ENCODE measurements at places on chromosomes 11 and 22. TPM values are rescaled to one million over a fixed set of nuclear protein-coding genes. Genes with fewer than 3 reads are reported as not detected.

BACE1 gene
- total RNA-seq: 27.7 TPM

ANO3 gene
- total RNA-seq: 1.7 TPM

- H3K27me3 ChIP-seq: no peaks in the 10 kb centered on the region
- H3K27ac ChIP-seq: no peak overlapping the region
- no peak for DNase-seq
- no peaks in the 10 kb centered on the region for H3K36me3 ChIP-seq
These were observed 40.4 kb downstream of the ETS1 start for GRCh38 chr11:128546916-128547315.

IGSF9B gene
- total RNA-seq: 2.1 TPM

All from tibial nerve (tissue), 4 donors.